ENCODE measurements at places on chromosomes 1 and 21.

- DNase-seq: no peak
Observed at GRCh38 chr1:177124577-177125278, 39.8 kb downstream of the ASTN1 start.

- no peak for DNase-seq
Observed at GRCh38 chr1:227388214-227389168, 70.2 kb upstream of the CDC42BPA start.

GRCh38 chr1:117753652-117754051 is 147.8 kb downstream of the TENT5C start:
- DNase-seq: no peak

- no peak for DNase-seq
Observed at GRCh38 chr1:56461158-56462127, 117.9 kb downstream of the PLPP3 start.

- DNase-seq: no peak
Observed at GRCh38 chr1:16122916-16123315, 33.0 kb downstream of the EPHA2 start.

- DNase-seq: peak; percentile 89
Observed at GRCh38 chr1:154669464-154670282, 61.7 kb upstream of the ADAR start.

- no peak for DNase-seq
Observed at GRCh38 chr1:91683598-91683951, 182.9 kb downstream of the CDC7 start.

DNA sequence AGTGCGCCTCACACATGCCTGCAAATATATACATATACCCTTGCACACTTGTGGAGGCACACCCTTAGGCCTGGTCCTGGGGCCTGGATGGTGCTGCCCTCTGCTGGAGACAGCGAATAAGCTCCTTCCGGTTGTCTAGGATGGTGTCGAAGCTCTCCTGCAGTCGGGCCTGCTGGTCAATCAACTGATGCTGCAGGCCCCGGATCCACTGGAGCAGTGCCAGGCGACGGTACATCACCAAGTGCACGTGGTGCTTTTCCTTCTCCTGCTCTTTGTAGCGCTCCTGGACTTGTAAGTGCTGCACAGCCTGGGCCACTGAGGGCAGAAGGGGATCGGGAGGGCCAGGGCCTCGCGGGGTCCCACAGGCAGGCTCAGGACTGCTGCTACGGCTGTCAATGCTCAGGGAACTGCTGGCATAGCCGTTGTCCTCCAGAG is 3.1 kb downstream of the C1orf216 start:
- peak; percentile 90 for DNase-seq

- DNase-seq: peak; percentile 93
Observed at GRCh38 chr1:234969581-234970400, 158.8 kb downstream of the TOMM20 start.

DNA sequence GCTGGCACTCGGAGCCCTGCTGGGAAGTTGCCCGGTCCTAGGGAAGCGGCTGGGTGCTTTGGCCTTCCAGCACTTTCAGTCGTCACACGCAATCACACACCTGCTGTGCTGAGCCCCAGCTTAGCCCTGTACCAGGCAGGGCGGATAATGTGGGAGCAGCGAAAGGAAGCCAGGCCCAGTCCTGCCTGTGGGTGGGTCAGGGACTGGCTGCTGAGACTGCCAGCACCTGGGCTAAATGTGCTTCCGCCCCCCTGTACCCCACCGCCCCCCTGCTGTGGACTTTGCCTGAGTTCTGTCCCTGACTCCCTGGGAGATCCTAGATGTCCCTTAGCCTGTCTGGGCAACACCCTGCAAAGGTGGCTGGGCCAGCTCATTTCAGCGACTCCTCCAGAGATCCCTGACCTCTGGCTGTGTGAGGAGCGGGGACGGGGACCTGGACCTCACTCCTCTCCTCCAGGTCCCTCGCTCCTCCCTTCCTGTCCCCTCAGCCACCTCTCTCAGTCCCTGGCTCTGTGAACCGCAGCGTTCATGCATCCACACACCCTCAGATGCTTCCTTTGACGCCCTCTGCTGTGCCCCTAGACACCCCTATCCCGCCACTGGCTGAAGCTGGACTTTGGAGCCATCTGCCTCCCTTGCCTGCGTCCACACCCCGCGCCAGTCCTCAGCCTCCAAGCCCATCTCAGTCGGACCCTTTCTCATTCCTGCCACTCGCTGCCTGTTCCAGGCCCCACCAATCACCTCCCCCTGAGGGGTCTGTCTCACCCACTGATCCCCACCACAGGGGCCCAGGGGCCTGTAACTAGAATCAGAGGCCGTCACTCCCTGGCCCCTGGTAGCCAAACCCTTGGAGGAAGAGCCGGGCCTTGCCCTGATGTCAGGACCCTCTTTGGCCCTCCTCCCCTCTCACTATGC is 1.4 kb downstream of the MMEL1 start:
- no peak for DNase-seq

DNA sequence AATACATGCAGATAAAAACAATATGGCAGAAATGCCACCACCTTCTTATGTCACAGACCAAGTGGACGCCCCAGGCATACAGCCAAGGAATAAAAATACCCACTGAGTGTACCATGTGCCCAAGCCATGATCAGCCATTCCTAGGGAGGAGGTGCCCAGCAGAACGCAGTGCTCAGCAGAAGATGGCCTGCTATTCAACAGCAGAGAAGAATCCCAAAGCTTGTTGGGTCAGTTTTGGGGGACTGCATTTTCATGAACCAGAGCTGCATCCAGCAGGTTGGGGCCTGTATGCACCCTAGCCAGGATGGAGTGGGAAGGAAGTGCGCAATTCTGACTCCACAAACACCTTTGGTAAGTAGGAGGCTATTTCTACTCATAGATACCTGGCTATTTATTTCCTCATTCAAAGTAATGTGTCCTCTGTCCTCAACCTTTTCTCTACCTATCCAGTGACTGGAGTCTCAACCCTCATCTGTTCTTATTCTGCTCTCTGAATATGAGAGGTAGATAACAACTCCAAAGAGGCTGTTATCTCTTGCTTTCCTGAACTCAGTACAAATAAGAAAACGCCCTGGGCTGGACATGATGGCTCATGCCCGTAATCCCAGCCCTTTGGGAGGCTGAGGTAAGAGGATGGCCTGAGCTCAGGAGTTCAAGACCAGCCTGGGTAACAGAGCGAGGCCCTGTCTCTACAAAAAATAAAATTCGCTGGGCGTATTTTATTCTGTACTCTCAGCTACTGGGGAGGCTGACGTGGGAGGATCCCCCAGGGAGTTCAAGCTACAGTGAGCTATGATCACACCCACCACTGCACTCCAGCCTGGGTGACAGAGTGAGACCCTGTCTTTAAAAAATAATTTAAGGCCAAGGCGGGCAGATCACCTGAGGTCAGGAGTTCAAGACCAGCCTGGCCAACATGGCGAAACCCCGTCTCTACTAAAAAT is 2.5 kb upstream of the PLEKHM2 start:
- no peak for DNase-seq

DNA sequence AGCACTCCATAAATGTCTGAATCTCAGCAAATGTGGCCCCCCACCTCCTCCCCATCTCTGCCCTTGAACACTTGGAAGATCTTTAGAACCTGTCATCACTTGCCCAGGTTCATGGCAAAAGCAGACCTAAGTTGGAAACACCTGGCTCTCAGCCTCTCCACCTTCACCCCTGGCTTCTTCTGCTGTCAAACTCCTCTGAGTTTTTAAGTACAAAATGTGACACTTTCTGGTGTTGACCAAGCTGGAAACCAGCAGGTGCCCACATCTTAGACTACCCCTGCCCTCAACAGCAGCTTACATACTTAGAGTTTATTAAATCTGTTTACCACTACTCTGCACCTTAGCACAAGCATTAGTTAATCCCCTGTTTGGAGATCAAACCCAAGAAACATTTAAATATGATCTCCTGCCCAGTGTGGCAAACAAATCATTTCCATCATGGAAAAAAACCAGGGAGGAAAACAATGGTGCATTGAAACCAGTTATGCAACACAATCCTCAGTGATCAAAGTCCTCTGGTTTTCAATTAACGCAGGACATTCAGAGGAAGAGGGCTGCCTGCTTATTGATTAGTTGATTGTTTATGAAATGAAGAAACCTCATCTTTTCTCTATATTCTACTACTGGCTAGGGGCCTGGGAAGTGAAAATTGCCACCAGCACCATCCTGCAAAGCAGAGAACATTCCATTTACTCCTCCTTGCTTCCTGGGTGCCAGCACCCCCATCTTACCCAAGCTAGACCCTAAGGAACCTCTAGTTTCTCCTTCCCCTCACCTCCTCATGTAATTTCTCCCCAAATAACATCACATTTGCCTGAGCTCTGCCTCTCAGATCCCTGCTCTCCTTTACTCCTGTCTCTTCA is 139.4 kb upstream of the RAB4A start:
- DNase-seq: no peak

GRCh38 chr1:153342178-153342577 is 6.5 kb downstream of the PGLYRP4 start:
- no peak for DNase-seq

DNA sequence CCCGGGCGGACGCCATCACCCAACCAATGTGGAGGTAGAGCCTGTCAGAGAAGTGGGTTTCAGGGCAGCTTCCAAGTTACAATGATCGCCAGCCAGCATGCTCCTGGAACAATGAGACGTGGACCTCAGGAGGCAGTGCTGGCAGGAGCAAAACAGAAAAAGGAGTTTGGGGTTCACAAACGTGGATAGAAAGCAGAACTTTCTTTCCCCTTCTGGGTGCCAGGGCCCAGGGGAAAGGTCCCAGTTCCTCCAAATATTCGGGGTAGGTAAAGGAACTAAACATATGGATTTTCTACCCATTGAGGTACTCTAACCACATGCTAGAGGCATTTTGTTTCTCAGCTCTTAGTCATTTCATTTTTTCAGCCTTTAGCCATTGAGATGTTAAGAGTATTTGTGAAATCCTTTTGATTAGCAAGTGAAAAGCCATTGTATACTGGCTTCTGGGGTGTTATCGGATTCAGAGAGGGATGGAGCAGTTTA is 488.4 kb upstream of the ADGRL2 start:
- no peak for DNase-seq

GRCh38 chr1:226001963-226002666 is 3.0 kb upstream of the SDE2 start:
- no peak for DNase-seq

GRCh38 chr1:171116676-171117075 is 26.0 kb downstream of the FMO3 start:
- DNase-seq: no peak

DNA sequence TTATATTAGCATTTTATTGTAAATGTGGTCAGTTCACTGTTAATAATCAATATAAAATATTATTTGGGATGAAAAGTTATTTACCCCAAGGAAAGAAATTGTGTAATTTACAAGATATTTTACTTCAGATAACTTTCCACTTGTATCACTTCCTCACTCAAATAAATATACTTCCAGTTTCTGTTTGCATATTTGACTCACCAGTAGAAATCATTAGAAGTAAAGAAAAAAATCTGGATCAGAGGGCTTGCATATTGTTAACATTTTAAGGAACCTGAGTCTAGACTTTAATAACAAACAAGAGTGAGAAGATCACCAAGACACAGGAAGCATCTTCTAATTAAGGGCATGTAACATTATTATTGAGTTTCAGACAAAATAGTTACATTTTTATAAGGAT is 347 bp upstream of the KRTAP20-4 start:
- DNase-seq: no peak

DNA sequence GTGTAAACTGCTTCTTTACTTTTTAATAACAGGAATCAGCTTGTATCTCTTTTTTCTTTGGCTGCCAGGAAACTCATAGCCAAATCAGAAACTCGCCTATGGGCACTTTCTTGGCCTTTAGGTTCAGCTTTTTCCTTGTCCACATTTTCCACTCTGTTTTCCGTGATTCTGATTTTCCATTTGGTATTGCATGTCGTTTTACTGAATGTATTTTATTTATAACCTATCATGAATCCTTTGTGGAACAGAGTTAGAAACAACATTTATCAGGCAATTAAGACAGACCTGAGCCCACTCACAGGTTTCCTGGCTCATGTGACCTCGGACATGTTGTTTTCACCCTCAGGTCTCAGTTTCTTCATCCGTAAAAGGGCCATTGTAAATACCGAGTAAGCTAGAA is 5.3 kb upstream of the ECE1 start:
- DNase-seq: no peak

DNA sequence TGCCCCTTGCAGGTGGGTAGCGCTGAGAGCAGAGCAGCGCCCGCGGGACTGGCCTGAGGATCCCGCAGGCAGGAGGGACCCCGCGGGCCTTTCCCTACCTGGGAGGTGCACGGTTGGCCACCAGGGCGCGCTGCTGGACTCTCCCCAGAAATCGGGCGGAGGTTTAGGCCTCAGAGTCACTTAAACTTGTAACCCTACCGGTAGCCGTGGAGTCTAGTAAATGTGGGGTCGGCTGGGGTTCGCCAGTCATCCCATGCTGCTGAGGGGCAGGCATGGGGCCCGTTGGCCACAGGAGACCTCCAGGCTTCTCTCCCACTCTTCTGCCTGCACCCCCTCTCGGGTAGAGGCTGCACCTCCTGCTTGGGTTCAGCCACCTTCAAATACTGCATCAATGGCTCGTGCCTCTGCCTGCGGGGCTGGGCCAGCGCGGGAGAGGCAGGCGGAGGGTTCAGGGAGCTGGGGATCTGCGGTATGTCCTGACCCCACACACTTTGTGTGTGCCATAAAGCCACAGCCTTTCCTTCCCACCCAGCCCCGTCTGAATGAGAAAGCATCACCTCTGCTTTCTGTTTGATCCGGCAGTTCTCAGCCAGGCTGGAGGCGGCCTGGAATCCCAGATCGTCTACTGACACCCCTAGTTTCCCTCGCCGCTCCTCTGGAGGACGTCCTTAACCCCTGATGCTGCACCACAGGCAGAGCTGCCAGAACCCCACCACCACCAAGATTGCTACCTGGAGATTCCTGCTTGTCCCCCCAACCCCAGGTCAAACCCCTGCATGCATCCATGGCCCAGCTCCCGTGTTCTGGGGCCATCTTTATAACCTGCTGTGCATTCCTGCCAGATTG is 12.3 kb upstream of the GSTM4 start:
- peak; percentile 49 for DNase-seq

GRCh38 chr1:202227997-202228401 is 34.4 kb downstream of the LGR6 start:
- DNase-seq: no peak

- no peak for DNase-seq
Observed at GRCh38 chr1:108027389-108027788, 62.4 kb upstream of the VAV3 start.

DNA sequence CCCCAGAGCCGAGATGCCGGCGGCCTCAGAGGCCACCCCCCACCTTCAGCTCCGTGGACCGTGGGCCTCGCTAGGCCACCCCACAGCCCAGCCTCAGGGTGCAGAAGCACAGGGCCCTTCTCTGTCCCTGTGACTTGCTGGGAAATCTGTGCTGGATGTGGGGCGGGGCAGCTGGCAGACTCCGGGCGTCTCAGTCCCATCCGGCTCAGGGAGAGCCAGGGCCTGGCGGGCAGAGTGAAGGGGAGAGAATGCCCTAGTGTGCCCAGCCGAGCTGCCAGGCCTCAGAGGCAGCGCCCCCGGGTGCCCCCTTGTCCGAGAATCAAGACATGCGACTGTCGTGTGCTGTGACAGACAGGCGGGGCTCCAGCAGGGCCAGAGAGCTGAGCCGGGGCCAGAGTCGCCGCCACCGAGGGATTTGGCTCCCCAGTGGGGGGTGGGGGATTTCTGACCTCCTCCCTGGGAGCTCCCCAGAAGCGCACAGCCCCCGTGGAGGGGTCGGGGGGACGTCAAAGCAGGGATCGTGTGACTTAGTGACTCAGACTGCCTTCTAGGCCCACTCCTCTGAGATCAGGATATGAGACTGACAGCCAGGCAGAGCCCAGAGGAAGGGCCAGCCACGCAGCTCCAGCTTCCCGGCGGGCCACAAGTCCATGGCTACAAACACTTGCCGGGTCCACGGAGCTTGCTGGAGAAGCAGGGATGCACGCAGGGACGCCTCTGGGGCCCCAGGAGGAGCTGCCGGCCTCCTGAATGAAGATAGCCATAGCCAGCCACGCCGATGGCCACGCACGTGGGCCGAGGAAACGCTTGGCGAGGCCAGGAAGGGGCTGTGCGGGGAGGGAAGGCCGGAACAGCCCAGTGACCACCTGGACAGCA is 11.9 kb downstream of the COL6A1 start:
- DNase-seq: no peak
